GM13977 (cell line): ENCODE measurements at places on chromosomes 1 and 21.

- no peak for DNase-seq
Observed at GRCh38 chr1:191752342-191752741, 405.9 kb upstream of the RGS18 start.

DNA sequence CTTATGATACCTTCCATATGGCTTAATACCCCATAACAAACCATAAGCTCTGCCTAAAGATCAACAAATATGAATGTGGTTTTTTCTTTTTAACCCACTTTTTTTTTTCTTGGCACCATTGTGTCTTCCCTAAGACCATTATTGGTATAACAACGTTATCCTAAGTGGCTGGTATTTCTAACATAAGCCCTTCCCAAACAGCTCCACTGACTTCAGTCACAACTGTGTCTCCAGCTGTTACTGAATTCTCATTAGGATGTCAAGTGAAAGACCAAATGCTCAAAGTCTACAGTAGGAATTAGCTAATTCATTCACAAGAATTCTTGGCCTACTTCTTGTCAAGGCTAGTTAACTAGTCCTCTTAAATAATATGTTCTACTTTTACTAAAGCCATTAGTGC lies 4.2 kb upstream of the RXRG start:
- DNase-seq: no peak

DNA sequence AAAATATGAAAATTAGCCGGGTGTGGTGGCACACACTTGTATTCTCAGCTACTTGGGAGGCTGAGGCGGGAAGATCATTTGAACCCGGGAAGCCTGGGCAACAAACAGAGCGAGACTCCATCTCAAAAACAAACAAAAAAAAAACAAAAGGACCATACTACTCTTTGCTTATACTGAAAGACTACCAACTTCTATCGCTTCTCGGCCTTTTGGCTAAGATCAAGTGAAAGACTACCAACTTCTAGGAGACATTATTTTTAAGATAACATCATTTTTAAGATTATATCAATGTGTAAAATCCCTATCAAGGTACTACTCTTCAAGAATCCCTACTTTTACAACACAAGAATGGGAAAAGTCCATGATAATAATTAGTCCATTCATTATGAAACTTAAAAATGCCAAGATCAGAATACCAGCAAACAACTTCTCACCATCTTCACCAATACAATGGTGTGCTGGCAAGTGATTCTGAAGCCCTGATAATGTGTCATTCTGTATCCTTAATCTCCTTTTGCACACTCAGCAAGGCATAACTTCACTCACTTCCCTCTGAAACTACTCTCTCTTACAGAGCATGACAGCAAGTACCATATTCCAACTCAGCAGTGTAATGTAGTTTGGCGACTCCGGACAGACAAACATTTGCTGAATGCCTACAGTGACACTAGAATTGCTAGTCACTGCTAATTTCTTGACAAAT lies 1.7 kb downstream of the PTP4A2 start:
- no peak for DNase-seq

DNA sequence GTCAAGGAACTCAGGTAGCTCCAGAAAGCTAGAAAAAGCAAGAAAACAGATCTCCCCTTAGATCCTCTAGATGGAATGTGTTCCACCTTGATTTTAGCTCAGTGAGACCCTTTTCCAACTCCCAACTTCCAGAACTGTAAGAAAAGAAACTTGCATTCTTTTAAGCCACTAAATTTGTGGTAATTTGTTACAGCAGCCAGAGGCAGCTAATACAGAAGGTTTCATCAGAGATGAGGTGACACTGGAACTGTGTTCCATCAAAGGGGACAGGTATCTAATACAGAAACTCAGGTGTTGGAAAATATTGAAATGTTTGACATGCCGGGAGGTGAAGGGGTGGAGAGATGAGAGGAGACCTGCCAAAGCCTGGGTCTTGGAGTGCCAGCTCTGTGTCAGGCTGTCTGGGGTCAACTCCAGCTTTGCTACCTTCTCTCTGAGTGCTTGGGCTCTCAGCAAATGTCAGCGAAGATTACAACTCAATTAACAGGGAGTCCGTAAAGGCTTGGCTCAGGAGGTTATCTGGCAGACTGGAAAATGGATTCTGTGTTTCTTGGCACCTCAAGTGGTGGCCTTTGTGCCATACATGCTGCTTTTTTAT lies 71.3 kb downstream of the PLPP3 start:
- DNase-seq: no peak

DNA sequence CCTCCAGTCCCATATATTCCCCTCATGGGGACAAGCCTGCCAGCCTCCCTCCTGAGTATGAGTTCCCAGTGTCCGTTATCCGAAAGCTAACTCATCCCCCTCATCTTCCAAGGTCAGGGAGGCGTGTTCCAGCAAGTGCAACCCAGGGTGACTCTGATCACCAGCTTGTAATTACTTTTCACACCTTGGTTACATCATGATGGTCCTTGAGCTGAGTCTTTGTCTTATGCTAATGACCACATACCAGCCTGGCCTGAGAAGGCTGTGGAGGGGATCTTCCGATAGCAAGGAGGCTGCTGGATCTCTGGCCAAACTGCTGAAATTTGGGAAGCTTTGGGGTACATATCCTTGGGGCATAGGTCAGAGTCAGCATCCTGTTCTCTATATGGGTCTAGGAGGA lies 99.6 kb downstream of the DDX20 start:
- no peak for DNase-seq

DNA sequence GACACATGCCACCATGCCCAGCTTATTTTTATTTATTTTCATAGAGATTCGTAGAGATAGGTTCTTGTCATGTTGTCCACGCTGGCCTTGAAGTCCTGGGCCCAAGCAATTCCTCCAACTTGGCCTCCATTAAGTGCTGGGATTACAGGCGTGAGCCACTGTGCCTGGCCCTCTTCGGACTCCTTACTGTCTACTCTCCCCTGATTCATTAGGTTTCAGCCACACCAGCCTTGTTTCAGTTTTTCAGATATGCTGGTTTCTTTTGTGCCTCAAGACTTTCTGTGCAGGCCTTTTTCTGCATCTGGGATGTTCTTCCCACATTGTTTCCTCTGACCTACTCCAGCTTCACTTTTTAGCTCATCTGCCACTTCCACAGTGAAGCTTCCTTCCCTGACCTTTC lies 85.4 kb downstream of the CACNA1E start:
- no peak for DNase-seq

DNA sequence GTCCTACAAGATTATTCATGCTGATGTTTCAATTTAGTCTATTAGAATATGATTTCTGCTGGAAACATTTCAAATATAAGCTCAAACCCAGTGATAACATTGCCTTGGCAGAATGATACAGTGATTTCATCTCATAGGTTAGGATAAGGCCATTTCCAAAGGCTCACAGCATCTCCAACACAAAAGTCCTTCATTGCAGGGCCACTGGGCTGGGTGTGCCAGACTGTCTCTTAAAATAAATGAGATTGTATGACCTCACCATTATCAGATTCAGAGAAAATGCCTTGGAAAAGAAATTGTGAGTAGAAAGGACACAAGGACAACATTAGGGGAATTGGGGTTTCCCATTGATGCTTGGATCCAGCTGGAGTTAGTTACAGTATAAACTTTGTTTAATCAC lies 30.4 kb downstream of the NGF start:
- no peak for DNase-seq

GRCh38 chr1:26784886-26785285 lies 2.9 kb upstream of the PIGV start:
- DNase-seq: no peak

- no peak for DNase-seq
Observed at GRCh38 chr1:175394739-175395138, 202.2 kb upstream of the KIAA0040 start.

- no peak for DNase-seq
Observed at GRCh38 chr21:40053007-40053406, 185.8 kb downstream of the PCP4 start.

DNA sequence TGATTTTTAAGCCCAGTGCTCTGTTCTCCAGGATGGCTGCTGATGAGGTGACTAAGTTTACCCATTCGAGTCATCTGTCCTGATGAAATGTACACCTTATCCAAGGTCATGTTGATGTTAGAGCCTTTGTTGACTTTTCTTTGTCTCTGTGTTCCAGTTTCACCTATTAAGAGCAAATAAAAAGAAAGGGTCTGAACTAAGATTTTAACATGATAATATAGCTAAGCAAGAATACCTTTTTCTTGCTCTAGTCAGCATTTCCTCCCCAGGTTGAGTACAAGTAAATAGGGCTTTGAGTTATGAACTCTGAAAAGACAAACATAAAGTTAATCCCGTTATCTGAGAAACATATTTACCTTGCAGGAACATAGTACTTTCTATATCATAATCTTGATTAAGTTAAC lies 52.1 kb upstream of the GPR88 start:
- no peak for DNase-seq

DNA sequence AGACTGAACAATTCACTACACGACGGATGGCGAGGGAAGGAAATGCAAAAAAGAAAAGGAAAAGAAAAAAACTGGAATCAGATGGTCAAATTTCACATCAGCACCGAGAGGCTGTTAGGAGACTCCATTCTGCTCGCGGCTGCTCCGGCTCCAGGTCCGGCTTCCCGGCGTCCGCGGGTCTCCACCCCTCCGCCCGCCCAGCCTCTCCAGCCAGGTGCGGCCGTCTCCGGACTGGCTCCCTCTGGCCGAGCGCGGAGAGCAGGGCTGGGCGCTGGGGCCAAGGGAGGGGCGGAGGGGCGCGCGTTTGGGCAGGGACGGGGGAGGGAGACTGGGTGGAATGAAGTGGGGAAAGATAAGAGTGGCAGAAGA lies 332 bp downstream of the KCNJ6 start:
- no peak for DNase-seq

- peak; percentile 48 for DNase-seq
Observed at GRCh38 chr1:231512147-231512698, 16.2 kb upstream of the TSNAX start.

- DNase-seq: no peak
Observed at GRCh38 chr21:16407403-16408240, 677.8 kb downstream of the USP25 start.

DNA sequence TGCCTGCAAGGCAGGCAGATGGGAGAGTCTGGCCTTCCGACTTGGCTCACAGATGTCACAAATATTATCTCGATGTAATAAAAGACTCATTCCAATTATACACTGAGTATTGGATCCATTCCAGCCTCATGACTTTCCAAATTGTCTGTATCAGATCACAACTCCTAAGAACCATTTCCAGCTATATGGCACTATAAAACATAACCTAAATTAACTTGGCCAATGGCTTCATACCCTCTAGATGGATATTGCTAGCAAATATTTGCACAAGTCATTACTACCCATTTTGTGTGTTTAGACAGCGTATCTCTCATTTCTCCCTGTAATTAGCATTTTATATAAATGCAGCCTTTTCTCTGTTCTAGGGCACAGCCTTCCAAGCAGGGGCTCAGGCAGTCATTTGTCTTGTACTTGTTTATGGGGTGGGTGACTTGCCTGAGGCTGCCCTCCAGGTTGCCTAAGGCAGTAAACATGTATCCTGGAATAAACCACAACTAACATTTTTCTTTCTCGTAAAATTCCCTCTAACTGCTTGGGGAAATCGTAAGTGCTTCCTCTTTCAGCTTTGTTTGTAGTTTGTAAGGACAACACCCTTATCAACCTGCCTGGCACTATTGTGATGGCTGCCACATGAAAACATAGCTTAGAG lies 70.6 kb upstream of the KCNJ6 start:
- DNase-seq: no peak

DNA sequence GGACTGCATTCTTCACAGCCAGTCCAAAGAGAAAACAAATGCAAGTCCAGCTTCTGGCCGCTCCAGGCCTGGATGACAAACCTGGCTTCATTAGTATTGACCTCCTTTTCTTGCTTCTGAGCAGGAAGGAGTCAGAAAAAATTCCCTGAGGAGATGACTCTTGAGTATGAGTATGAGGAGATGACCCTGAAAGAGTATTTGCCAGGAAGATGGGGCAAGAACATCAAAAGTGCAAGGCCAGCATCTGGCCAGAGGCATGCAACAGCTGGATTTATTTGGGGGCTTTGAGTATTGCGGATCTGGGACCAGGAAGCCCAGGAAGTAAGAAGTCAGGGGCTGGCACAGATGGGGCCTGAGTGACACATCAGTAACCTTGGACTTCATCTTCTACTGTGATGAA lies 113.9 kb downstream of the GLIS1 start:
- no peak for DNase-seq

GRCh38 chr1:12078938-12079861 lies 16.1 kb downstream of the TNFRSF8 start:
- DNase-seq: peak; percentile 76

GRCh38 chr1:52550447-52550846 lies 2.4 kb downstream of the TUT4 start:
- DNase-seq: no peak

DNA sequence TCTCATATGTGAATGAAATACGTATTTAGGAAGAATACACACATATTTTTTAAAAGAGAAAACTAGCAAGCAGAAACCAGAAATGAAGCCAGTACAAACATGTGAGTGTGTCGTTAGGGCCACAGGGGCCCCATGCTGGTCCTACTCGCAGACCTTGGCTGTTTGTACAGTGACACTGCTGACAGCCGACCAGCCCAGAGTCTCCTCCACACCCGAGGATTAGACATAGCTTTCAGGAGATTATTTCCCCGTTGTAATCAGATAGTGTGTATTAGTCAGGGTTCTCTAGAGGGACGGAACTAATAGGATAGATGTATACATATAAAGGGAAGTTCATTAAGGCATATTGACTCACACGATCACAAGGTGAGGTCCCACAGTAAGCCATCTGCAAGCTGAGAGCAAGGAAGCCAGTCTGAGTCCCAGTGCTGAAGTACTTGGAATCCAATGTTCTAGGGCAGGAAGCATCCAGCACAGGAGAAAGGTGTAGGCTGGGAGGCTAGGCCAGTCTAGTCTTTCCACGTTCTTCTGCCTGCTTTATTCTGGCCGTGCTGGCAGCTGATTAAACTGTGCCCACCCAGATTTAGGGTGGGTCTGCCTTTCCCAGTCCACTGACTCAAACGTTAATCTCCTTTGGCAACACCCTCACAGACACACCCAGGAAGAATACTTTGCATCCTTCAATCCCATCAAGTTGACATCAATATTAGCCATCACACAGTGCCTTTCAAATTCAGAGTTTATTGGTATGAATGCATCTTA lies 51.2 kb downstream of the DIP2A start:
- no peak for DNase-seq

GRCh38 chr21:42107881-42108553 lies 36.9 kb downstream of the UMODL1 start:
- peak; percentile 95 for DNase-seq

DNA sequence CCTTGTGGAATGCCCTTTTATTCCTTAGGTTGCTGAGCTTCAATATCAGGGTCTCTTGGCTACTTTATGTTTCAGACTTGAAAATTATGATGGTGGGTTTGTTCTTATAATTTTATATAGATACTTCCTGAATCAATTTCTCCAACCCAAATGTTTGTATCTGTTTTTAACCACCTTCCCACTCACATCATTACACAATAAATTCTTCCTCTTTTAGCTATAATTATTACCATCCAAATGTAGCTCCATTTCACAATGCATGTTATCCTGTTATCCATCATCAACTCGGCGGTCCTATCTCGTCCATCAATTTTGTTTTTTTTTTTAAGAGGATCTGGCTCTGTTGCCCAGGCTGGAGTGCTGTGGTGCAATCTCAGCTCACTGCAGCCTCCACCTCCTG lies 357.6 kb upstream of the ZP4 start:
- DNase-seq: no peak
